ENCODE measurements at places on chromosomes 3 and 15.

DNA sequence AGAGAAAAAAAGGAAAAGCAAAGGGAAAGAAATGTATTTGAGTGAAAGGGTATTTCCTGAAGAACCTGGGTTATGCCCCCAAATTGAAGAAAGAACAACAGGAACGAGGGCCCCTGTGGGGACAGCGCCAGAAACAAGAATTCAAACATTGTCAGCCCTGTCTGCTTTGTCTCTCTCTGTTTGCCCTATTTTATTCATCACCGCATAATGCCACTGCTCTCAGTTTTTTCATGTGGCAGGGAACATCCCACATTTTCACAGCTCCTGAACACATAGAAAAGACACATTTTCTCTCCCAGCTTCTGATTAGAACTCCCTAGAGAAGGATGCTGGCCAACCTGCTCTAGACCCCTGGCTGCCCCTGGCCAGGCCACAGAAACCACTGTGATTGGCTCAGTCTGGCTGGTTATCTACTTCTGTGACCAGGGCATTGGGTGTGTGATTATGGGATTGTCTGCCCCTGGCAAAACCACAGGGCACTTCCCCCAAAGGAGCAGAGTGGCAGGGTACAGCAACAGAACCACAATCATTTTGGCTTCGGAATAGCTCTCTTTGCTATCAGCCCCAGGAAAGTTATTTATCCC, 31.3 kb upstream of the CCDC54 start:
- DNase-seq = no peak

DNA sequence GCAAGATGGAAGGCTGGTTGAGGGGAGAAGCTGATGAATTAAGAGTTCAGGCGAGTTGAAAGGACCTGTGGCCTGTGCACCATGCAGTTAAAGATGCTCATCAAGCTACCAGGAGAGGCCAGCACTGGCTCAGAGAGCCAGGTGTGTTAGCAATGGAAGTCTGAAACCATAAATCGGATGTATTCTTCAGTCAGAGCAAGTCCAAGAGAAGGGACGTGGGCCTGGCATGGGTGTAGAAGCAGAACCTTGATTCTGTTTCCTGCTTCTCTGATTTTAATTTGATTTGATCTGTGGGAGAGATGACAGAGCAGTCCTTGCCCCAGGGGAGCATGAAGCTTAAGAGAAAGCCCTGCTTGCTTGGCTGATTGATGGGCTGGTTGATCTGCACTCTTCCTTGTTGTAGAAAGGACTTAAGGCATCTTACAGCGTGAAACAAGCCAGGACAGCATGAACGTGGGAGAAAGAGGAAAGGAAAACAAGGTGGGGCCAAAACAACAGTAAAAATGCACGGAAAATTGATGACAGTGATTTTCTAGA, 10.9 kb downstream of the TM6SF1 start:
- no peak for DNase-seq

- no peak for DNase-seq
These were observed 228.7 kb upstream of the CGNL1 start for GRCh38 chr15:57147621-57148020.

DNA sequence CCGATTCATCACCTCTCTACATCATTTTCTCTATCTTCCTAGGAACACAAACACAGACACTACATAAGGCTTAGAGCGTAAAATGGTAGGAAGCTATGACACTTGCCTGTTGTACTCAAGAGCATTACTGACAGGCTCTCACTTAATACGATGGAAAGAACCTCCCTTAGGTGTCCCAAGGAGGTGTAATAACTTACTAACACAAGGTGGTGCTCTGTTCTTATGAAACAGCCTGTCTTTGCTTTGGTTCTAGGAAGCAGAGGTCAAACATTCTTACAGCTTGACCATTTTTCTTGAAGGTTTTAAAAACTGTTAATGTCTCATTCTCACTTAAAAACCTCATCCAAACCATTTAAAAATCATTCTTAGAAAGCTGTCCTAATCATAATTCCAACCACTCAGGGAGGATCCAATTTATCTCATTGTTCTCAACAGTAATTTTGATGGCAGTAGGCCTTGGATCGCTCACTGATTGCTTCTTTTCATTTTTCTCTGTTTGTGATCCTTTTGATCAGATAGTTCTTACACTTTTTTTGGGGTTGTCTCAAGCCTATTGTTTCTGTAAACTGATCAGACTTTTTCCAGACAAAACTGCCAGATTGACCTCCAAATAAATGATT, 317.8 kb upstream of the AGTR1 start:
- peak; percentile 28 for DNase-seq

GRCh38 chr3:140443073-140443472, 234.8 kb upstream of the TRIM42 start:
- no peak for DNase-seq

DNA sequence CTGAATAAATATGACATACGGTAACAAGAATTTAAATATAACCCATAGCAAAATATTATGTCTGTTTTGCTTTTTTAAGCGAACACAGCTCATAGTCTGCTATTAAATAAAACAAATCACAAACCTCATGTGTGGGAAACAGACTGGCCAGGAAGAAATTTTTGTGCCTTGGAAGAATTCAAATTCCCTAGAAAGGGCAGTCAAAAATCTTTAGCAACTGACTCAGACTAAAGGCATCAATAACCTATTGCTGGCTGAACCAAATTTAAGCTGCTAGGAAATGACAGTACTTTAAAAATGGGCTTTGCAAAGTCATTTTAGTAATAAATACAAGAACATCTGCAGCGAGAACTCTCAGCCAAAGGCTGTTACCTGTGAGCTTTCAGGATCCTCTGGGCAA, 151.4 kb downstream of the PLD1 start:
- no peak for DNase-seq

- no peak for DNase-seq
These were observed 1.3 kb downstream of the SLC6A6 start for GRCh38 chr3:14403619-14404155.

GRCh38 chr3:183038757-183039156, 58.4 kb upstream of the DCUN1D1 start:
- DNase-seq = no peak

DNA sequence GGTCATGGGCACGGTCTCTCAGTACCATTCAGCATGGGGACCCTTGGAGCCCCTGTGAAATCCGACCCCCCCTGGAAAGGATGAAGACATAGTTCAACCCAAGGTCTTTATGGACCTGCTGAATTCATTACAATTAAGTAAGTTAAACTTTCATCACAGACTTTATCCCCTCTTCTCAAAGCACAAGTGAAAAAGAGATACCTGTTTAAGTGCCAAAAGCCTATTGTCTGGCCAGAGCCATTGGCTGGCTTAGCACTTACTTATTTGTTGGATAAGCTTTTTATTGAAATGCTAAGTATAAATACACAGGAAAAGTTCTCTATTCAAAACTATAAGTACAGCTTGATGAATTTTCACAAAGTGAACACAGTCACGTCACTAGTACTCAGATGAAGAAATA, 128.4 kb upstream of the NR2E3 start:
- no peak for DNase-seq

- no peak for DNase-seq
These were observed 73.6 kb downstream of the TM4SF4 start for GRCh38 chr3:149547954-149548668.

GRCh38 chr3:98553753-98554152, 22.0 kb downstream of the GPR15 start:
- DNase-seq = peak; percentile 20

DNA sequence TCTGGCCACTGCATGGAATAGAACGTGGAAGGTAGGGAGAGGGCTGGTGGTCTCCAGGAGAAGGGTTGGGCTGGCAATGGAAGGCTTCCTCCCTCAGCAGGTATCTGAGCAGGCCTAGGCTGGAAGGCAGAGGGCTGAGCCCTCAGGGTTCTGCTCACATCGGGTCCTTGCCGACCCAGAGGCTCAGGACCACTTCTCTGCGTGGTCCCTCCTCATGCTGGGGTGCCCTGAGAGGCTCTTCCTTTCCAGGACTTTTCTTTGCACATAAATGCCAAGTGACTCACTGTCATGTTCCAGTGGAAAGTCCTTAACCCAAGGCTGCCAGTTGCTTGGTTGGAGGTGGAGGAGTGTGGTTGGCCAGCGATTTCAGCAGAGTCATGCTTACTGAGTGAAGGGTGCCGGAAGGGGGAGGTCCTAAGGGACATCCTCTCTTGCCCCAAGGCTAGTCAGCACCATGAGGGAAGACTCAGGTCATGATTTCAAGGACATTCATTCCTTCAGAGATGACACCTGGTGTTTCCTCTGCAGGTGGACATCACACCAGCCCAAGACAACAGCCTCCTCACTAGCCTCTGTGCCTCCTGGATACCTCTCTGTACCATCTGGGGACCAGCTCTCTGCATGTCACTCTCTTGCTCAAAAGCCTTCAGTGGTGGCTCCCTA, 8.2 kb downstream of the SLC6A6 start:
- DNase-seq = no peak

DNA sequence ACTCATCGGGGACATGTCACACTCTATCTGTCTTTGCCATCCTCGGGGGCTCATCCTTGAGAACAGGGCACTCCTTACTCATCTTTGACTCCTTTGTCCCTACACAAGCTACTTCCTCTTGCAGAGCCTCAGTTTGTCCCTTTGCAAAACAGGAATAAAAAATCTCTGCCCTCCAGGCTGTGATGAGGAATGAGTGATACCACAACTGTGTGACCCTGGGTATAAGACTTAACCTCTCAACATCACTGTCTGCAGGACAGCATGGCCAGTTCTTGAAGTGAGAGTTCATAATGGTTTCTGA, 48.5 kb downstream of the IQSEC1 start:
- no peak for DNase-seq

DNA sequence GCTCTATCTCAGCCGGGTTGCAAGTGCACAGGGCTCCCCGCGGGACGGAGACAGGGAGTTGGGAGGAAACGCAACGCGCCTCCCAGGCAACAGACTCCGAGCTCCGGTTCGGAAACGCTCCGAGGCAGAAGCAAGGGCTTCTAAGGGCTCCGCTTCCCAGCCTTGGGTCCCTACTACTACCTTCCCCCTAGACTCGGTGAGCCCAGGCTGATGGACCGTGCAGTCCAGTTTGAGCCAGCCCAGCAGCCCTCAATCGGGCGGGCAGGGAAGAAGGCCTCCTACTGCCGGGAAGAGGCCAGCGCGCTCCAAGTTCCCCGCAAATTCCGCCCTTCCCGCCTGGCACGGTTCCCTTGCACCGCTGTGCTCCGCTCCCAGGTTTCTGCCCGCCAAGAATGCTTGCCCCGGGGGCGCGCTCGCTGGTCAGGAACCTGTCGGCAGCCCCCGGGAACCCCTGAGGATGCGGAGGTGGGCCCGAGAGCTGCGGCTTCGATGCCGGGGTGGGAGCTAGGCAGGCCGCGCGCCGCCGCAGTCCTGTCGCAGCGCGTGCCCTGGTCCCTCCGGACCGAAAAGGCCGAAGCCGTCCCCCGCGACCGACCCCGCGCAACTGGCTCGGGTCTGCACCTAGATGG, 728 bp downstream of the TRANK1 start:
- DNase-seq = peak; percentile 57

DNA sequence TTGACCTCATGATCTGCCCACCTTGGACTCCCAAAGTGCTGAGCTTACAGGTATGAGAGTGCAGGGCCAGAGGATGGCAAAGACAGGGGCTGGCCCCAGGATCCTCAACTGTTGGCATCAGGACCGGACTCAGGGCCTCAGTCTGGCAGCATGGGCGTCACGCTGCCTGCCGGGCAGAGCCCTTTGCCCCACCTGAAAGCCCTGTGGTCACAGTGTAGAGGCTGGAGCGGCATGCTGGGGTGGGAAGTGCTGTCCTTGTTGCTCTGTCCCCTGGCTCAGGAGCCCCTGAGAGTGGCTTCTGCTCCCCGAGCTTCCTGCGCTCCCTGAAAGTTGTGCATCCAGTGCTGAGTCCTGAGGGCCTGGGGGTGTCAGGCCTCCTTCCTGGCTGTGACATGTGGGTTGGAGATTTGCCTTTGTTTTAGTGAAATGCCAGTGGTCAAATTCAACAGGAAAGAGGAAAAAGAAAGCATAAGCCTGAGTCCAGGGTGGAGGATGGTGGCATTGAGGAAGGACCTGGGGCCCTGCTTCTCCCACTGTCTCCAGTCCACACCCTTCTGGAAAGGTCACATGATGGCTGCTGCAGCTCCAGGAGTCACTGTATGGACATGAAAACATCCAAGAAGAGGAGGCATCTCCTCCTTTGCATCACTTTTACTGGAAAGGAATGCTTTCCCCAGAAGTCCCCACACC, 147.2 kb downstream of the OR4M2 start:
- no peak for DNase-seq

DNA sequence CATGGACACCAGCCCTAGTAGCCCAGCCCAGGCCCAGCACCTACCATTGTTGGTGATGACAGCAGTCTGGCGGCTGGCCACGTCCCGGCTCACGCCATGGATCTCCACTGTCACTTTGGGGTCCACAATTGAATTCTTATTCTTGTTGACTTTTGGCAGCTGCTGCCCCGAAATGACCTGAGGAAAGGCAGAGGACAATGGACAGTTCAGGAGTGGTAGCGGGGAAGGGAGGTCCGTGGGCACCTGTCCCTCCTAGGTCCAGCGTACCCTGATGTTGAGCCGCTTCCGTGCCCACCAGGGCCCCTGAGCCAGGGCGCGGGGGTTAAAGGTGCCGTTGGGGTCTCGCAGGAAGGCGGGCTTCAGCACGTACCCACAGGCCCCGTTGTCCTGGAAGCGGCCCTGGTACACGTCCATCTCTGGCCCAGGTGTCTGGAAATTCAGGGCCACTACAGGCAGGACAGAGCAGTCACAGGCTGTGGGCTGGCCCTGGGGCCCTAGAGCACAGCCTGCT, 17.7 kb downstream of the VILL start:
- DNase-seq = no peak

DNA sequence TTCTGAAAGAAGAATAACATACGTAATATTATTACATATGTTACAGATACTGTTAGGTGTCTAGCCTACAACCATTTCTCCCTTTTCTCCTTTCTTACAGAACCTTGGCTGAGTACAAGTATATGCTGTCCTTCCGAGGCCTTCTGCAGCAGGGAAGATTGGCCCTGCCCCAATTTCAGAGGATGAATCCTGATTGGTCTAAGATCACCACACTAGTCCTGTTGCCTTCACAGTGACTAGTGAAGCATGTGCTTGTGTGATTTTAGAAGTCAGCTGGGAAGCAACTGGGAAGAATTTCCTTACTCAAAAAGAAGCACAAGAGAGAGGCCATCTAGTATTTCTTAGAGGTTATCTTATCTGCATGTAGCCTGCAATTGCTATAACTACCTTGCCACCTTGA, 30.6 kb upstream of the MECOM start:
- no peak for DNase-seq

DNA sequence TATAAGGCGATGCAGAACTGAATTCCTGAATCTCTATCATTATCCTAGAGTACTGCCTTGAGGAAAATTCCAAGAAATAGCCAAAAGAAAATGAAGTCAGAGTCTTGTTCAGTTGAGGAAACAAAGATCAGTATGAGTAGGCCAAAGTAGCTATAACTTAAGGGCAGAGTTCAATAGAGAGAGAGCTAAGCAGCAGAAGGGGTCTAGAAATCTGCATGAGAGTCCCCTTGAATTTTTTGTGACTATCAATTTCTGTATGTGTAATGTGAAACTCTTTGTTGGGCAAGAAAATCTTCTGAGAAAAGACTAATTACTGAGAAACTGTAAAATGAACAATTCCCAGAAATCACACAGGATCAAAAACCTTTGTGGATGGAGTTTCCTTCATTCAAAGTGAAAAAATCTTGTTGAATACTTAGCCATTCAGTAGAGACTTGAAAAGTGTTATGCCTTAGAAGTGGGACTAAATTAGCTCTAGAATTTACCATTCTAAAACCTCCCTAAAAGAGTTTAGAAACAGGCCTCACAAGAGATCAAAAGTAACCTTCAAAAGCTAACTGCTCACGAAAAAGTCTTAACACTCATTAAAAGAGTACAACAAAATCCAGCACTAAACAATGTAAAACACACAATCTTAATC, 43.1 kb upstream of the FNDC3B start:
- DNase-seq = no peak

Data from renal cortex interstitium (tissue), 15 donors.